ENCODE measurements at places on chromosomes 12 and 14. TPM values are rescaled to one million over a fixed set of nuclear protein-coding genes. Genes with fewer than 3 reads are reported as not detected.

The CLEC2A gene
- not detected for total RNA-seq

- DNase-seq = no peak
- no peak overlapping the region for H3K4me3 ChIP-seq
- no peaks in the 10 kb centered on the region for H3K36me3 ChIP-seq
Measured at GRCh38 chr14:56598519-56598918, 18.9 kb downstream of the TMEM260 start.

DNA sequence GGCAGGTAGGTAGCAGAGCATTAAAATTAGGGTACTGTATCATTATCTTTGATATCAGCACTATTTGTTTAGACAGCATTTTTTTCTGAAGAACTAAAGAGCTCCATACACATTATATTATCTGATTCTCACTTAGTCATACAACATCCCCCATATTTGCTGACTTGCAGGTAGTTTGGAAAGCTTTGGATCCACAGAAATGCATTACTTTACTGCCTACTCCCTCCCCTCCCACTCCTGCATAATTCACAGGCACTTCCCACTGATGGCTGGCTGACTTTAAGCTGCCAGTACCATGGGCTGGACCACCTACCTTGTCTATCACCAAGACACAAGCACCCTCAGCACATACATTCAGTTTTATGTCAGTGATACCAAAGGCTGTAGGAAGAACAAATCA, 110.4 kb downstream of the SLC8A3 start:
- H3K27me3 ChIP-seq = peaks cover 47% of the 10 kb centered on the region
- no peak for DNase-seq
- no peak overlapping the region for H3K27ac ChIP-seq
- H3K4me1 ChIP-seq = no peaks in the 10 kb centered on the region

The OVCH1 gene
- total RNA-seq = 0.89 TPM

DNA sequence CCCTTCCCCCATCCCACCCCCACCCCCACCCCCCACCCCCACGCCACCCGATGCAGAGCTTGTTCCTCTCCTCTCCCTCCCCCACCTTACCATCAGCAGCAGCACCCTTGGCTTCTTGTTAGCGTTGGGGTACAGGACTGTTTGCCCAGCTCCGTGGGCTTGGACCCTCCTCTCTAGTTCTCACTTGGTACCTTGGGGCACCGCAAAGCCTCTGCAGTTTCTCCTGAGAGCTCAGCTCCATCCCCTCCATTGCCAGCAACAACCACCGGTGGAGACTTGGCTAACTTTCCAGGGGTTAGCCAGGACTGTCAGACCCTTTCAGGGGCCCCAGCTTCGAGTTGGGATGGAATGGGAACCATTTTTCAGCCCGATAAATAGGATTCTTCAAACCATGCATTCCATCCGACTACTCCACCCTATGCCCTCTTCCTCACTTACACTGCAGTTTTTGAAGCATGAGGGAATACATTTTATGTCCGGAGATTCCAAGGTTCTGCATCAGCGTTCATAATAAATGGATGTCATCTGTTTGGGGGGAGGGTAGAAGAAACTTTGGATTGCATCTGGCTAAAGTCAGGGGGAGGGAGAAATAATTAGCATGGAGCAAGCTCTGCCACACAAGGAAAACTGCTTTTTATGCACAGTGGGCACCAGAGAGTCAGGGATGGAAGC, 1.1 kb downstream of the SCN8A start:
- peaks cover 86% of the 10 kb centered on the region for H3K27me3 ChIP-seq
- H3K27ac ChIP-seq = no peak overlapping the region
- no peaks in the 10 kb centered on the region for H3K36me3 ChIP-seq
- H3K4me3 ChIP-seq = no peak overlapping the region

DNA sequence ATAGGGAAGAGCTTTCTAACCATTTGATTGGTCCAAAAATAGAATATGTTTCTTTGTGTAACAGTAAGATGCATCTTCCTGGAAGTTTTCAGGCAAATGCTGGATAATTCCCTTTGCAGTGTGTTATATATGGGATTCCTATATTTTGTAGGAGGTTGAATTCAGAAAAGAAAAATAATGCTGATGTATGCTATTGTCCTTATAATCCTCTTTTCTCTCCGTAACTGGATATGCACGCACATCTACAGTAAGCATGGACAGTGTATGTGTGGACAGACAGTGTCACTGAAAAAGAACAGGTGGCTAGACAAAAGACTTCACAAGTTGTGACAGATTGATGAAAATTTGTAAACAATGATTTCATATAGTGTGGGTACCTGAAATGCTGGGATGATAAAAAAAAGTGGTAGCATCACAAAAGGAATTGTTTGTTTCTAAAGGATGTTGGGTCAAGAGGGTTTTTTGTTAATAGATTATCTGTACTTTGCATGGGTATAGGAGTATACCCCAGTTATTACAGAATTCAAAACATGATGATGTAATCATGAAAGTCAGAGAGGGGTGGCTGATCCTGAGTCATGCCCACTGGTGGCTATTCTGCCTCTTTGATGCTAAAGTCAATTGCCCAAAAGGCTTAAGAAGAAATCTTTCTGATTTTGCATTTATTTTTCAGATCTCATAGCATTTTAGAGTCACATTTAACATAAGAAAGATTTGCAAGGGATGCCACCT, 160.7 kb upstream of the TMTC1 start:
- H3K4me1 ChIP-seq = no peaks in the 10 kb centered on the region
- H3K4me3 ChIP-seq = no peak overlapping the region
- H3K27me3 ChIP-seq = no peaks in the 10 kb centered on the region
- no peaks in the 10 kb centered on the region for H3K36me3 ChIP-seq
- no peak for DNase-seq
- no peak overlapping the region for H3K27ac ChIP-seq

The TMEM121 gene
- 2.4 TPM for total RNA-seq

GRCh38 chr14:58820032-58820431, 182.3 kb downstream of the DACT1 start:
- H3K36me3 ChIP-seq = no peaks in the 10 kb centered on the region
- peaks cover 9% of the 10 kb centered on the region for H3K4me1 ChIP-seq
- H3K27me3 ChIP-seq = no peaks in the 10 kb centered on the region
- H3K27ac ChIP-seq = no peak overlapping the region
- no peak overlapping the region for H3K4me3 ChIP-seq
- DNase-seq = no peak

DNA sequence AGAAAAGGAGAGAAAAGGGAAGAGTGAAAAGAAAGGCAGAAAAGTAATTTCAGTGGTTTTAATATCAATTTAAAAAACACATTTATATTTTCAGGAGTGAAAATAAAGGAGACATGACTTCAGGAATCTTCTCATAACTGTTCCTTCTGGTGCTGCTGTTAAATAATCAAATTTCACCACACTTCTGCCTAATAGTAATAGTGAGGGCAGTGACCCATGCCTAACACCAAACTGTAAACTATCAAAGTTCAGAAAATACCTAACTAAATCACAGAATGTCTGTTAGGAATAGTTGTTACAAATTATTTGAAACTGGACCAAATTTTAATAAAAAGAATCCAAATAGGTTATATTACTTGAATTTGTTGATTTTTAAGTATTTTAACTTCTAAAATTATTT, 169.4 kb downstream of the RPL10L start:
- no peak for DNase-seq
- H3K4me1 ChIP-seq = no peaks in the 10 kb centered on the region
- H3K4me3 ChIP-seq = no peak overlapping the region
- H3K36me3 ChIP-seq = no peaks in the 10 kb centered on the region
- H3K27ac ChIP-seq = no peak overlapping the region

The GLIPR1 gene
- total RNA-seq = 35.3 TPM

- no peaks in the 10 kb centered on the region for H3K27me3 ChIP-seq
- no peak for DNase-seq
- H3K27ac ChIP-seq = peak overlapping the region; percentile 61
- H3K4me1 ChIP-seq = no peaks in the 10 kb centered on the region
- no peak overlapping the region for H3K4me3 ChIP-seq
Measured at GRCh38 chr12:46430340-46430948, 57.9 kb upstream of the SLC38A2 start.

- no peaks in the 10 kb centered on the region for H3K36me3 ChIP-seq
- DNase-seq = no peak
- H3K27ac ChIP-seq = no peak overlapping the region
- no peaks in the 10 kb centered on the region for H3K27me3 ChIP-seq
Measured at GRCh38 chr14:77319422-77319821, 1.3 kb downstream of the POMT2 start.

GRCh38 chr12:104339663-104340062, 36.1 kb downstream of the EID3 start:
- H3K36me3 ChIP-seq = peaks cover 100% of the 10 kb centered on the region
- no peak overlapping the region for H3K27ac ChIP-seq
- H3K27me3 ChIP-seq = no peaks in the 10 kb centered on the region
- no peaks in the 10 kb centered on the region for H3K4me1 ChIP-seq
- H3K4me3 ChIP-seq = no peak overlapping the region

GRCh38 chr12:38875586-38876228, 29.7 kb downstream of the CPNE8 start:
- H3K36me3 ChIP-seq = no peaks in the 10 kb centered on the region
- no peak for DNase-seq
- H3K27ac ChIP-seq = no peak overlapping the region
- H3K27me3 ChIP-seq = no peaks in the 10 kb centered on the region
- no peaks in the 10 kb centered on the region for H3K4me1 ChIP-seq

The MYO1H gene
- total RNA-seq = 0.31 TPM

- H3K4me1 ChIP-seq = no peaks in the 10 kb centered on the region
- H3K27me3 ChIP-seq = no peaks in the 10 kb centered on the region
- no peak overlapping the region for H3K27ac ChIP-seq
- H3K36me3 ChIP-seq = no peaks in the 10 kb centered on the region
- H3K4me3 ChIP-seq = no peak overlapping the region
- DNase-seq = no peak
Measured at GRCh38 chr12:103903993-103904392, 26.2 kb upstream of the HSP90B1 start.

- H3K4me1 ChIP-seq = no peaks in the 10 kb centered on the region
- DNase-seq = no peak
- no peak overlapping the region for H3K27ac ChIP-seq
- no peaks in the 10 kb centered on the region for H3K27me3 ChIP-seq
- no peaks in the 10 kb centered on the region for H3K36me3 ChIP-seq
Measured at GRCh38 chr14:65910108-65910786, 497.7 kb downstream of the FUT8 start.

DNA sequence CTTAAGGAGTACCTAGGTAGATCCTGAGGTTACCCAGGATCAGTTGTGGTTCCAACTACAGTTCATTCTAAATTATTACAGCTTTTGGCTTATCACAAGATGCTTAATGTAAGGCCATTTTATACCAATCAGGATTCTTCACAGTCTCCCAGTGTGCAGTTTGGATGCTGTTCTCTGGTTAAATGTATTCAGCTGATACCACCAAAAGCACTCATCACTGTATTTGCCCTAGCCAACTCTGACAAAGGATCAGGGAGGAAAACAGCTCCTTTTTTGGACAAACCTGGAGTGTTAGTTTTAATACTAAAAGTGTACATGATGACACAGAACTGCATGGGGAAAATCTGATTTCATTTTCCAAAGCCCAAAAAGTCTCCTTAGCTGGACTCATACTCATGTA, 19.5 kb downstream of the DMAC2L start:
- no peak overlapping the region for H3K27ac ChIP-seq
- H3K4me3 ChIP-seq = no peak overlapping the region
- DNase-seq = no peak
- H3K27me3 ChIP-seq = no peaks in the 10 kb centered on the region
- H3K4me1 ChIP-seq = peaks cover 17% of the 10 kb centered on the region
- H3K36me3 ChIP-seq = no peaks in the 10 kb centered on the region

DNA sequence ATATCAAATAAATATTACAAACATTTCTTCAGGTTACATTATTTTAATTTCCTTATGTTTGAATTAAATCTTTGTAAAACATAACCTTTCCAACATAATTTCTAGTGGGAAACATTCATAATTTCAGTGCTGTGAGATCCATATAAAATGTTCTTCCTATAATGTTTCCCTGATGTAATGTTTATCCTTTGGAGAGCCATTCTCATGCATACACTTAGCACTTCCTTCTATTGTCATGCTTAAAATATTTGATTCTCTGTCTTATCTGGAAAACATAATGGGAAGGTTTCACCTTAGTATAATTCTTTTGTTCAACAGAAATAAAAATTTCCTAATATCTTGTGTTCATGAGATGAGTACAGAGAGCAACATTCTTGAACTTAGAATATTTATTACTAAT, 472.5 kb downstream of the ADAMTS20 start:
- no peak overlapping the region for H3K27ac ChIP-seq
- DNase-seq = no peak
- H3K36me3 ChIP-seq = no peaks in the 10 kb centered on the region
- no peaks in the 10 kb centered on the region for H3K27me3 ChIP-seq
- no peak overlapping the region for H3K4me3 ChIP-seq

The PPTC7 gene
- total RNA-seq = 24.2 TPM

GRCh38 chr12:101839324-101840283, 8.8 kb upstream of the GNPTAB start:
- H3K36me3 ChIP-seq = no peaks in the 10 kb centered on the region
- H3K27ac ChIP-seq = no peak overlapping the region
- H3K27me3 ChIP-seq = no peaks in the 10 kb centered on the region

- no peak for DNase-seq
- H3K27ac ChIP-seq = no peak overlapping the region
- no peaks in the 10 kb centered on the region for H3K27me3 ChIP-seq
- H3K36me3 ChIP-seq = no peaks in the 10 kb centered on the region
- H3K4me3 ChIP-seq = no peak overlapping the region
Measured at GRCh38 chr12:110104188-110105094, 19.7 kb upstream of the IFT81 start.

The PLA2G1B gene
- total RNA-seq = 76.9 TPM

The MTRFR gene
- 13.3 TPM for total RNA-seq

All from left lung (tissue), 14 donors.